NCI-H2171 (cell line): ENCODE measurements at places on chromosomes 11 and 22.
A peak's percentile ranks its signal among the peaks of the same experiment; 100 is the strongest.

DNA sequence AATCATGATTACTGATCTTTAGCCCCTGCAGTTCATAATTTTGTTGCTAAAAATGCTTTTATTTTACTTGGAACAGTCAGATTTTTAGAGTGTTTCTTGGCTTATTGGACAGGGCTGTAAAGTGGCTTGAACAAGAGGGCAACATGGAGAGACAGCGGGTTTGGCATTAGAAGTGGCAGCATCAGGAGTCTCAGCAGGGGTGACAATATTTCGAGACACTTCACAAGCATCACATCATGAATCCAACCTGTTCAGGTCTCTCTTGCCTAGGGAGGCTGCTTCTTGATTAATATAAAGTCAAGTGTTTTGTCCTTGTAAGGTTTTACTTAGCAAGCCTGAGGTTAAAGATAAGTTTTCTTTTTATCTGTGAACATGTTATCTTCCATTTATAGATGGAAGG lies 2249.5 kb downstream of the LRRC4C start:
- DNase-seq: no peak

- no peak for DNase-seq
These were observed 2.5 kb downstream of the CSTF3 start for GRCh38 chr11:33158596-33159275.

DNA sequence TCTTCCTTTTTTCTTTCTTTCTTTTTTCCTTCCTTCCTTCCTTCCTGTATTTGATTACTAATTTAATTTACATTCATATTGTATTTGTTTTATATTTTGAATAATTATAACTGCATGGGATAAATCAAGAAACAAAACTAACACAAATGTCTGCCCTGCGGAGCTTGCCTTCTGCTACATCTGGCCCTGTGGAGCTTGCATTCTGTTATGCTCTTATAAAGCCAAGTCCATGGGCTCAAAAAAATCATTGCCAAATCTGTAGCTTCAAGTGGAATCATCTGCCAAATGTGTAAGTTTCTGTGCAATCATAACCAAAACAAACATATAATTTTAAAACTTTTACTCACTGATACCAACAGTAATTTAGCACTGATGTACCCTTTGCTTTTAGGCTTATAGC lies 8.0 kb upstream of the OR52J3 start:
- no peak for DNase-seq

- DNase-seq: no peak
These were observed 145.9 kb downstream of the CTTN start for GRCh38 chr11:70544067-70544773.

DNA sequence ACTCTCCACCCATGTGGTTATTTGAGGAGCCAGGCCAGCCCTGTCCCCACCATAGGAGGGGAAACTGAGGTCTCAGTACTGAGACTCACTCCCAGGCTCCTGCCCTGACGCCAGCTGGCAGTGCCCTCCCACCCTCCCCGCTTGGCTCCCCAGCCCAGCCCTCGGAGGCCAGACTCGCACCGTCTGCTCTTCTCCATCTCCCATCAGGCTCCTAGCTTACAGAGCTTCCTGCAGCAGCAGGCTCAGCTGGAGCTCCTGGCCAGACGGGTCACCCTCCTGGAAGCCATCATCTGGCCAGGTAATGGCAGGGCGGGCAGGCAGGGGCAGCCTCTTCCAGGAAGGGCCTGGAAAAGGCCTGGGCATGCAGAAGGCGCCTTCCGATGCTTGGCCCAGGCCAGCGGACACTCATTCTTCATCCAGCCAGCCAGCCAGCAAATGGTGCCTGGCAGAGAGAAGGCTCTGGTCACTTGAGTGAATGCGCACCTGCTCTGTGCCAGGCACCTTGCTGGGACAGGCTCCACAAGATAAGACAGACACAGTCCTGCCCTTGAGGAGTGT lies 12.6 kb downstream of the RHBDD3 start:
- DNase-seq: no peak

- no peak for DNase-seq
These were observed 14.6 kb downstream of the SLN start for GRCh38 chr11:107697291-107697690.

DNA sequence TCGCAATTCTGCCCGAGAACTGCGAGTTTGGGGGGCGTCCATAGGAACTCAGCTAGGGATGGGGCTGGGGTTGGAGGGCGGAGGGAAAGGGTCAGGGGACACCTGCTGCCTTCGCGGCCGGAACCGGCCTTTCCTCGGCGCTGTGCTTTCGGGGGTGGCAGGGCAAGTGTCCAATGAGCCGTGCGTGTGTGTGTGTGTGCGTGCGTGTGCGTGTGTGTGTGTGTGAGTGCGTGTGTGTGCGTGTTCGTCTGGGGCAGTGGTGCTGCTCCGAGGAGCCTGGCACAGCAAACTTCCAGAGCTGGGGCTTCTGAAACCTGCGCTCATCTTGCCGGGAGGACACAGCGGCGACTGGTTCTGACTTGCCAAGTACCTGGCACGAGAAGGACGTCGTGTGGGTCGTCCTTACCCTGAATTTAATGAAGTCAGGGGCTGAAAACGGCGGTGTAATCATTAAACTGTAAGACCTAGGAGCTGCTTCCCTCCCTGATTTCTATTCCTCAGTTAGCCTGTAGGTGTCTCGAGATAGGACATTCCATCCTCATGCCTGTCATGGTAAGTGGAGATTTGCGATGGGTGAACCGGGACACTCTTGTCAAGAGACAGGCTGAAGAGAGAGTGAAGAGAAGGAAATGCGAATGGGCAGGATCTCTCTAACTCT lies 27.0 kb upstream of the AMOTL1 start:
- DNase-seq: peak; percentile 40

GRCh38 chr22:26235792-26236487 lies 66.7 kb downstream of the SEZ6L start:
- no peak for DNase-seq

GRCh38 chr11:70424765-70425344 lies 26.5 kb downstream of the CTTN start:
- no peak for DNase-seq

DNA sequence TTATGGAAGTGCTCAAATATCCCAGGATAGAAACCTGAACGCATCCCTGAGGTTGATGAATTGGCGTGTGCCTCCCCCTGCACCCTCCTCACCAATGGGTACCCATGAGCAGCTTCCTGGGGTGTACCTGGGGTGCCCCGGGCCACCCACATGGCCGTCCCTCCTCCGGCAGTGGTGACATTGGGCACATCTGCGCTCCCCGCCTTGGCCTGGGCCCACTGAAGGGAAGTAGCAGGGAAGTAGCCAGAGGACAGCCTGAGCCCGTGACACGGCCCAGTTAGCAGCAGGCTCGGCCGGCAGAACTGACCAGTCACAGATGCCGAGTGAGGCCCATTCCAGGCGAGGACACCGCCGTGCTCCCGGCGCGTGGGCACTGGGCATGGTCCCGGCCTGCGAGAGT lies 16.7 kb downstream of the MRPL23 start:
- no peak for DNase-seq

- no peak for DNase-seq
These were observed 2.7 kb upstream of the PLXNB2 start for GRCh38 chr22:50310031-50310722.

GRCh38 chr11:107856180-107856980 lies 2.2 kb downstream of the SLC35F2 start:
- DNase-seq: no peak

GRCh38 chr11:57527056-57527631 lies 3.4 kb downstream of the TIMM10 start:
- no peak for DNase-seq

GRCh38 chr22:42648368-42649245 lies 585 bp downstream of the CYB5R3 start:
- no peak for DNase-seq

- DNase-seq: no peak
These were observed 50.4 kb upstream of the CD82 start for GRCh38 chr11:44515048-44515447.

DNA sequence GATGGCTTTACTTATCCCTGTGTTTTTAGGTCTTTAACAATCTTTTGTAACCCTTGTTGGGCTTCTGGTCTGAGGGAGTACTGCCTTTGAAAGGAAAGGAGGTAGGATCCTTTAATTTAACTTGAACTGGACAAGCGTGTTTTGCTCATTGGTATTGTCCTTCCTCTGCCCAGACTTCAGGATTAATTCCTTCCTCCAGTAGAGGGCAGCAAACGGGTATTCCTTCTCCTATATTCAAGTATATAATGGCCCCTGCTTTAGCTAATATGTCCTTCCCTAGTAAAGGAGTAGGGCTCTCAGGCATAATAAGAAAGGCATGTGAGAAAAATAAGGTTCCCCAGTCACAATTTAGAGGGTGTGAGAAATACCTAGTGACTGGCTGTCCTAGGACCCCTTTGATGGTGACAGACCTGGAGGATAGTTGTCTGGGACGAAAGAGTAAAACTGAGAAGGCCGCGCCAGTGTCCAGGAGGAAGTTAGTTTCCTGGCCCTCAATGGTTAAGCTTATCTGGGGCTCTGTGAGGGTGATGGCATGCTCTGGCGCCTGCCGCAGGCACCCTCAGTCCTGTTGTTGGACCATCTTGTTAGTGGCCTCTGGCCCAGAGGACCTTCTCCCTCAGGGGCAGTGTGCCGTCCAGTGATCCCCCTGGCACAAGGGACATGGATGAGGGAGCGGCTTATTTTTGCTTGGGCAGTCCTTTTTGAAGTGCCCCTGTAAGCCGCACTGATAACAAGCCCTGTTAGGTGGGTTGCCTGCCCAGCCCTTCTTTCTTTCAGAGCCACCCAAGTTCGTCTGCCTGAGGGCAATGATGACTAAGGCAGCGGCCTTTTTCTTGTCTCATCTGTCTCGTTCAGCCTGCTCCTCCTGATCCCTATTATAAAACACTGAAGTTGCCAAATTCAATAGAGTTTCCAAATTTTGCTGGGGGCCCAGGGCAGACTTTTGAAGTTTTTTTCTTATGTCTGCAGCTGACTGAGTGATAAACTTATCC lies 51.8 kb downstream of the C11orf71 start:
- no peak for DNase-seq

DNA sequence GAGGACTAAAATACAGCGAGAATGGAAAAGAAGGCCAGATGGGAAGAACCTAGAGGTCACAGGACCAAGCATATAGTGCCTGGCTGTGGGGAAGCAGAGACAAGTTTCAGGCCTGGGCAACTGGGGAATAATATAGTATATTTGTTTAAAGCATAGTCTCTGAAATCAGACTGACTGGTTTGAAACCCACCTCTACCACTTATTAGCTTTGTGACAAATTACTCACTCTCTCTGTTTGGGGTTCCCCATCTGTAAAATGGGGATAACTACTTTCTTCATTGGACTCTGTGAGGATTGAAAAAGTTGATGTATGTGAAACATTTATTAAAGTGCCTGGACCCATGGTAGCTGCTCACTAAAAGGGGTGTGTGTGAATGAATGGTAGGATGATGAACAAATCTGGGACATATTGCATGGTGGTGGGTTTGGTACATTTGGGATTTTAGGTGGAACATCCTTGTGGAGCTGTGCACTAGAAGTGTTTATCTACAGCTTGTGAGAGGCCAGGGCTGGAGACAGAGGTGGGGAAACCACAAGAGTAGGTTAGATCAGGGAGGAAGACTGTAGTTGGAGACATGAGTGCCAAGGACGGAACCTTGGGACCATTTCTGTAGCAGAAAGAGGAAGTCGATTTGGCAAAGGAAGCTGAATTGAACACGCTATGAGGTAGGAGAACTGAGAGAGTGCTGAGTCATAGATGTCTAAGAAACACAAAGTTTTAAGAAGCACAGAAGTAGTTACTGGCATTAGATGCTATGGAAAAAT lies 52.6 kb downstream of the SWAP70 start:
- no peak for DNase-seq

- no peak for DNase-seq
These were observed 40.2 kb upstream of the CFAP300 start for GRCh38 chr11:102006835-102007566.

DNA sequence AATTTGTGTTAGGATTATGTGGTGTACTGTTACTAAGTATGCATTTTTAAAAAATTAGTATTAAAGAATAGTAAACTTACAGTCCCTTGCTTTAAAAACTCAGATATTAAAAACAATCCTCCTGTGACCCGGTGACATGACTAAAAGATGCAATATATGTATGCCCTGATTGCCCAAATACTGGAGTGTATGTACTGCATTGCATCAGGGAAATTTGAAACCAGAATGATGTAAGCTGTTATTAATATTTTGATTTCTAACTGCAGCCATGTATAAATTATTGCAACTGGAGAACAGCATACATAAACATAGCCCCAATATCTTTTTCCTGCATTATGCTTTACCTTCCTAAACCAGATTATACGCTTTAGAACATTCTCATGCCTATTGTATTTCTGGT lies 3.7 kb upstream of the HSPA8 start:
- no peak for DNase-seq

DNA sequence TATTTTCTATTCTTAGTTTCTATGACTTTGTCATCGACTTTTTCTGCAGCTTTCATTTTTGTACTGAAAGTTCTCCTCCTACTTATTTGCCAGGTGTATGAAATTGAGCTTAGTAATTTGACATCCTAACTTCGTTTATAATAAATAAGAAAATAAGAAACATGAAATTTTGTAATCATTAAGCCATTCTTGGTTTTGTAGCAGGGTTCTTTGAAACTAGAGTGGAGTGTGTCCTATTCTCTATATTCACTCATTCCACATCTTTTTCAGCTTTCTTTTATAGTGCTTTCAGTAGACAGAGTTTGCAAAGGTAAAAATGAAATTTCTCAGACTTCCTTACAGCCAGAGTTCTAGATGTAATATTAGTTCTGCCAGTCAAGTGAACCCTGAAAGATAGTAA lies 47.8 kb downstream of the FANCF start:
- no peak for DNase-seq
